Left cardiac atrium (tissue), 4 donors: ENCODE measurements at places on chromosomes 11 and 22. TPM values are rescaled to one million over a fixed set of nuclear protein-coding genes. Genes with fewer than 3 reads are reported as not detected.

DNA sequence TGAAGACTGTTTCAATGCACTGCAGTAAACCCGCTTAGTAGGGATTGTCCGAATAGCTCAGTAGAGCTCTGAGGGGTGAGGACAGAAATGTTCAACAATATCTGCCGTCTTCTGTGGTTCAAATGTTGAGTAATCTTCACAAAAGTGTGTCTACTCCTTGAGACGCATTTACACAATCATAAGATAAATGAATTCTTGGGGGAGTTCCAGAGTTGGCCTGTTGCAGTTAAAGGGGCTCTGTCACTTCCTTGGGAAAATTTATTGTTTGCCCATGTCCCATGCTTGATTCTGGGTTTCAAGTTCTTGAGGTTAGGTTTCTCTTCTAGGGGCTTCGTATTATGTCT is 614 bp downstream of the ANO3 start:
- no peak for DNase-seq

DNA sequence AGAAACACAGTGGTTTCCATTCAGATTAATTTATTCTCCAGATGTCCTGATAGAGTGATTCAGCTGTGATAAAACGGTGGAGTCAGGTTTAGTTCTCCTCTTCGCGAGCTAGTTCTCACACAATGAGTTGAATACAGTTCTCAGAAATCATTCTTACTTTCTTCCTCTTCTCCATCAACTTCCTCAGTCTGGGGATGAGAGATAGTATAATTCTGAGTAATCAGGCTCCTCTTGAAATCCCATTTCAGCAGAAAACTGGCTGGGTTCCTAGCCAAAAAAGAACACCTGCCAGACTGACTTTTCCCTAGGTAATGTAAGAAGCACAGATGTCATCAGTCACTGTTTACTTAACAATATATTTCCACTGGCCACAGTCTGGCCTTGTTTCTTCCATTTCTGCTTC is 76.7 kb downstream of the SVIP start:
- no peak for DNase-seq

DNA sequence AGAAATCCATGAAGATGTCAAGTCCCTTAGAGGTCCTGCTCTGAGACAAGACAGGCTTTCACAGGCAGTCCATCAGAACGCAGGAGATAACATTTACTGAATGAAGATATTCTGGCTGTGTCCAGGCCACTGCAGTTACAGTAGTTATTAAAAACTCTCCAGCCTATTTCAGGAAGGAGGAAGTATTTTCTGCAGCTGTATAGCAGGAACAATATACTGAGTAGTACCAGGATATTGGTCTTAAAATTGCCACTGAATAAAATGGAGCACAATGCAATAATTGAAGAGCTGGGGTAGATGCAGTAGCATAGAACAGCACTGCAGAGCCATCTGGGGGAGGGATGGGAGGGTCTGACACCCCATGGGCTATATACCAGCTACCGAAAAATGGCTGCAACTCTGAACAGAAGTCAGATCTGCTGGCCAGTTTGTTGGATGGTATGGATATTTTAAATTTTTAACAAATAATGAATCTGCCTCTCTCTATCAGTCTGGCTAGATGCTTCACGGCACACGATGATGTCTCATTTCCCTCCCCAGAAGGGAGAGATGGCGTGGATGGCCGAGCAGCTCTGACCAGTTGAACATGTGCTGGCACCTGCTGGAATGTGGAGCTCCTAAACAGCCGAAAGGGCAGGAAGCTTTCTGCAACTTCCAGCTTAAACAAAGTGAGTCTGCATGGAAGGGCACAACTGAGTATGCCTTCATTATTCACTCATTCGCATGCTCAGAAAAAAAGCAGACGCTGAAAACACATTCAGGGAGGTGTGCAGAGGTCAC is 342.1 kb upstream of the SYN3 start:
- DNase-seq = no peak

DNA sequence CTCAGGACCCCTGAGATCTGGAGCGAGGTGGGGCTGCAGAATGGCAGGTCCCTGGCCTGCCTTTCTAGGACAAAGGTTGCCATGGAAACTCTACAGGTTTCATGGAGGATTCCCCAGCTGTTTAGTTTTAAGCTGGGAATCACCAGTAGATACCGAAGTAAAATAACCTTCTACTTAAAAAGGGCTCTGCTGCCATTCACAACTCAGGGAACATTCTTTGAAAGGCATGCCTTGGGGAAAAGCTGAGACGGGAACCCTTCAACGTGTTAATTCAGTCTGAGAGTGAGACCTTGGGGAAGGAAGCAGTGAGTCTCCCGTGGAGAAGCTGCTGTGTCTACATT is 493.3 kb downstream of the BRD1 start:
- DNase-seq = no peak

GRCh38 chr11:65207918-65208784 is 26.4 kb downstream of the CAPN1 start:
- DNase-seq = no peak

- DNase-seq = no peak
Observed at GRCh38 chr11:48058788-48059187, 78.4 kb downstream of the PTPRJ start.

GRCh38 chr22:20229916-20230775 is 38.0 kb downstream of the RTN4R start:
- DNase-seq = no peak

DNA sequence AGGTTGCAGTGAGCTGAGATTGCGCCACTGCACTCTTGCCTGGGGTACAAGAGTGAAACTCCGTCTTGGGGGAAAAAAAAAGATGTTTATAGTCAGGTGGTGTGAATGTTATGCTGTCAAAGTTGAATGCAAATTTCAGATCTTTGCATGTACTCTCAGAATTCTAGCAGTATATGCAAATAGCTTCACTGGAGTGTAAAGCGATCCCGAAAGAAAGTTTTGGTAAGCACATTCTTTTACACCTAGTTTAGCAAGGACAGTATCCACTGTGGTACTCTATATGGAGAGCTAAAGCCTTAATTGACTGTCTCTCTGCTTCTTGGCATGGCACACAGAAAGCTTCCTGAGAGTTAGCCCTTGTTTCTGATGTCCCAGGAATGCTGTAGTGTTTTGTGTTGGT is 4.0 kb downstream of the JAM3 start:
- DNase-seq = no peak

GRCh38 chr22:37922191-37922590 is 16.1 kb downstream of the MICALL1 start:
- no peak for DNase-seq

DNA sequence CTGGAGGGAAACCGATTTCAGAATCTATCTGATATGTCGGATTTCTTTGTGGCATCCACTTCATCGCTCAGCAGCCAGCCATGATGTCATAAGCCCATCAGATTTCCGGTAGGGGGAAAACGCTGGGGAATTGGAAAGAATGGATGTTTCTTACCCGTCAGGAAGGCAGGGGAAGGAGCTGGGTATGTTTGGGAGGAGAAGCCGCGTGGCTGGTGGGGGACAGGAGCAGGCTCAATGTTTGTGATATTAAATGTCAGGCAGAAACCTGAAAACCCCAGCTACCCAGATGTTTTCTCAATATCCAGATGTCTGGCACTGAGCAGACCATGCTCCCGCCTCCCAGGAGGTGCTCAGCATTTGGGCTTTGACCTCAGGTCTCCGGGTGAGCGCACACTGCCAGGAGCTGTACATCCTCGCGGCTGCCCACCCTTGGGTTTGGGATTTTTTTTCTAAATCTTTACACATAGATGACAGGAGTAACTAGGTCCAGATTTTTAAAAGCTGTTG is 67.5 kb downstream of the NFAM1 start:
- DNase-seq = peak; percentile 47

ROBO3 gene
- 11.5 TPM for total RNA-seq

RTN4R gene
- 1.4 TPM for total RNA-seq

CELF1 gene
- total RNA-seq = 64.5 TPM

TRIM48 gene
- not detected for total RNA-seq

PIWIL4 gene
- 1.5 TPM for total RNA-seq

PIH1D2 gene
- total RNA-seq = 1.3 TPM

PRODH gene
- 2.3 TPM for total RNA-seq

OR2AG1 gene
- not detected for total RNA-seq
